AG04450 (cell line): ENCODE measurements at places on chromosomes 16 and 17.
A peak's percentile ranks its signal among the peaks of the same experiment; 100 is the strongest.

- peak; percentile 47 for DNase-seq
Observed at GRCh38 chr17:622356-622755, 92.3 kb downstream of the VPS53 start.

- no peak for DNase-seq
Observed at GRCh38 chr16:88893127-88893968, 26.9 kb upstream of the PABPN1L start.

GRCh38 chr16:67248401-67249177, at the start of gene SLC9A5:
SLC9A5 (plus strand) TSS chr16:67248979; CDS start chr16:67249015, 36 bp downstream.
- no peak for DNase-seq

DNA sequence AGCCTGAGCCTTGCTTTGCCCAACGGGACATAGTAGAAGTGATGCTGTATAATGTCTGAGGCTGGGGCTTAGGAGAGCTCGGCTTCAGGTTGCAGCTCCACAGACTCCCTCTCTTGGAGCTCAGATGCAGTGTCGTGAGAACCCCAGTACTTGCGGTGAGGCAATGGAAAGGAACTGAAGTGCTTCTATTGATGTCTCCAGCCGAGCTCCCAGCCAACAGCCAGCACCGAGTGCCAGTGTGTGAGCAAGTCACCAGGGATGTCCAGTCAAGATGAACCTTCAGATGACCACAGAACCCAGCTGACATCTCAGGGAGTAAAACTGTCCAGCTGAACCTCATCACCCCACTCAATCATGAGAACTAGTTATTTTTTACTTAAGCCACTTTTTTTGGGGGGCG, 268.1 kb downstream of the IRF8 start:
- DNase-seq = no peak

GRCh38 chr16:16798504-16798903, 419.6 kb downstream of the NPIPA7 start:
- no peak for DNase-seq

DNA sequence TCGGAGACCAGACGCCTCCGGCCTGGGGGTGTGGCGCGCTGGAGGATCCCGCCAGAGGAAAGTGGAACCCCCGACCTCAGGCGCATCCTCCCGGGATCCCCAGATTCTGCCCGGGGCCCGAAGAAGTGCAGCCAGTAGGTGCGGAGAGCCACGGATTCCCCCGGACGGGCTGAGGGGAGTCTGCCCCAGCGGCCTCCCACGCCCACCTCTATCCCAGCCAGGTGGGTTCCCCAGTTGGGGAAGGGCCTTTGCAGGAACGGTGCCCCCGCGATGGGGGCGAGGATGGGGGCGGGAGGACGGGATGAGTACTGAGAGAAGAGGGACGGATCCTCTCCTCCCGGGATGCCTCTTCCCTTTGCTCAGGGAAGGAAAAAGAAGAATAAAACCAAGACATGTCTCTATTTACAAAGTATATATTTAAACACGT, 5.1 kb downstream of the CBX8 start:
- DNase-seq = no peak

DNA sequence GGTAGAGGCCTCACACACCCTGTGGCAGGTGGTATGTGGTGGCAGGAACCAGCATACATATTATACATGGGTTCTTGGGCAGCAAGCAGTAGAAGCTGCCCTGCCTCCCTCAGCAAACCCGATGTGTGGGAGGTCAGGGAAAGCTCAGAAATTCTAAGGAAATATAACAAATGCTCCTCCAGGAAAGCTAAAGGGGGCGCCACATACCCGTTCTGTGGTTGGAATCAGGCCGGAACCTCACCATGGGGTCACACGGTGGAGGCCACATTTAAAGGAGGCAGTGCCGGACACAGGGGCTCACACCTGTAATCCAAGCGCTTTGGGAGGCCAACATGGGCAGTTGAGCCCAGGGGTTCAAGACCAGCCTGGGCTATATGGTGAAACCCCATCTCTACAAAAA, 12.4 kb upstream of the KATNB1 start:
- DNase-seq = no peak

DNA sequence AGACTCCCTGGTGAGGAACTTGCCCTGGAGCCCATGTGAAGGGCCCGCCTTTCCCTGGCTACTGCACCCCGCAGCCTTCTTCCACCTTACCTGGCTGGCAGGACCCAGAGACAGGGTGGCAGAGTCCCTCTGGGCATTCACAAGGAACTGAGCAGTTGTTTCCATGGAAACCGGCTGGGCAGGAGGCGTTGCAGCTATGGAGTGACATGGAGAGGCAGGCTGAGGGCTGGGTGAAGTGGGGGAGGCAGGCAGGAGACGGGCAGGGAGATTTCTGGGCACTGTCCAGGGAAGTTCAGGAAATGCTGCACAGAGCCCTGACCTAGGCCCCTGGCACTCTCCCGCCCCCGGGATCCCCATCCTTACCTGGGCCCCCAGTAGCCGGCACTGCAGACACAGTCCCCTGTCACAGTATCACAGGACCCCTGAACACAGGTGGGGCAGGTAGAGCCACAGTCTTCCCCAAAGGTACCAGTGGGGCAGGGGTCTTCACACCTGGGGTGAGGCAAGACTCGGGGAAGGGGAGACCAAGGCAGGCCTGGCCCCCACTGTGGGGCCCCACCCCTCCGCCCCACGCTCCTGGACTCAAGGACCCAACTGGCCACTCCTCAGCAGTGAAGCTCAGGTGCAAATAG, 5.9 kb downstream of the SCARF1 start:
- no peak for DNase-seq

GRCh38 chr17:28657756-28658155, 4.0 kb downstream of the SDF2 start:
- DNase-seq = no peak

- DNase-seq = peak; percentile 65
Observed at GRCh38 chr17:48908853-48909394, 717 bp downstream of the UBE2Z start.

GRCh38 chr17:21143695-21144094, 16.9 kb downstream of the DHRS7B start:
- no peak for DNase-seq

DNA sequence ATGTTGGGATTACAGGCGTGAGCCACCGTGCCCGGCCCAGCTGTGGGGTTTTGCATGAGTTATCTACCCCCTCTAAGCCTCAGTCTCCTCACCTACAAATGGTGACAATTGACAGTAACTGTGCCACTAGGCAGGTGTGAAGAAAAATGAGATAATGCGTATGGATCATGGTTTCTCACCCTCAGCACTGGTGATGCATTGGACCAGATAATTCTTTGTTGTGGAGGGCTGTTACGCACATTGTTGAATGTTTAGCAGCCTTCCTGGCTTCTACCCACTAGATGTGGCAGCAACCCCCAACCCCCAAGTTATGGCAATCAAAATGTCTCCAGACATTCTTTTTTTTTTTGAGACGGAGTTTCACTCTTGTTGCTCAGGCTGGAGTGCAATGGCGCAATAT, 9.0 kb upstream of the HAPSTR1 start:
- no peak for DNase-seq

DNA sequence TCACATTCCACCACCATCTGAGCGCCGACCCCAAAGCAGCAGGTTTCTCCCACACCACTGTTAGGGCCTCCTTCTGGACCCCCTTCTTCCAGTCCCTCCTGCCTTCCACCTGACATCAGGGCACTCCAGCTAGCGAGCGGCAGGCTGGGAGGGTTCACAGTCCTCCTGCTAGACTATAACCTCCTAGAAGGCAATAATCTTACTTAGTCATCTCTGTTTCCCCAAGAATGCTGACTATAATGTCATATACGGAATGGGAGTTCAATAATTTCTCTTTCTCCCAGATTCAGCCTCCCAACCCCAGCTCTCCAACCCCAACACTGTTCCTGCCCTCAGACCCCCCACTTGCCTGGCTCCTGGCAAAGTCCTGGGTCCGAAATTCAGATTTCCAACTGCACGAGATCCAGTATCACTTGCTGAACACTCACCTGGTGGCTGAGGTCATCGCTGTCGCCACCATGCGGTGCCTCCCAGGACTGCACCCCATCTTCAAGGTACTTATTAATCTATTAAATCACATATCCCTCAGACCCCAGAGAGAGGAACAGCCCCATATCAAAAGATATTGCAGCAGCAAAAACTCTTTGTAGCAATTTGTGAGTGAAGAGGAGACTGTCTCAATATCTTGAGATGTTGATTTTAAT, 5.6 kb downstream of the ALOX12 start:
- no peak for DNase-seq

GRCh38 chr16:58464047-58464915, 35.7 kb upstream of the NDRG4 start:
- no peak for DNase-seq

DNA sequence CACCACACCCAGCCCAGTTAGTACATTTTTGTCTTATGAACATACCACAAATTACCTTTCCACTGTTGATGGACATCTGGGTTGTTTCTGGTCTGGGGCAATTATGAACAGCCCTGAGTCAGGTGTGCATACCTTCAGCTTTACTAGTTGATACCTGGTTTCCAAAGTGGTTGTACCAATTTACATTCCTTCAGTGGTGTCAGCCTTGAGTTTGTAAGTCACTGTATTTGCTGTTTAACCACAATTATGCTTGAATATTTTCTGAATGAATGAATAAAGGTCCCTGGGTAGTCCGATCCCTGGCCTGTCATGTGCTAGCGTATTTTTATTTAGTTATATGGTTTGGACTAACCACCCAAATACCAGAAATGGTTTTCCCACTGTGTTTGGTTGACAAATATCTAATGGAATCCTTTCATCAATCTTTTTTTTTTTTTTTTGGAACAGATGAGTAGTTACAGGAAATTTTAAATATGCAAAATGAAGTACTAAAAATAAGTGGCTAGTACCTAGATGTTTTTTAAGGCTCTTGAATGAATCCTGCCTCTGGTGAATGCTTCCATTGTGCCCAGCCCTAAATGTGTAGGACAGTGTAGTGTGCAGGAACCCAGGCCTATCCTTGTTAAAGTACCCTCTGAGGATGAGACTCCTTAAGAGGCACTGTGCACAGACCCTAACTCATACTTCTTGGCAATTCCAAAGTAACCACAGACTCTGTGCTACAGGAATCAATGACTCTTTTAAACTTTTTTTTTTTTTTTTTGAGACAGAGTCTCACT, 3.7 kb downstream of the DUSP14 start:
- DNase-seq = peak; percentile 81

DNA sequence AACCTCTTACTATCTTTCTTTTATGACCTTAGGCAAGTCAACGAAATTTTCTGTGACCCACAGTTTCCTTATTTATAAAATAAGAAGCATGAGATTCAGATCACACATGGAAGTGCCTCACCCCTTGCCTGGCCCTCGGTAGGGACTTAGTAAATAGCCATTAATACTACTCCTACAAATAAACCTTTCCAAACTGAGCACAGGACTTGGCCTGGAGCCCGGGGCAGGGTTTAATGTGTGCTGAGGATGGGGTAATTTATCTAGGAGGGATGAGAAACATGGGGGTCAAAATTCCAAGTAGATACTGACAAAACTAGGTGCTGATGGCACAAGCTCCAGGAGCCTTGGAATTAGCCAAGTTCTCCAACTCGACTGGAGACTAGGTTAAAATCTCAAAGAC, 35.0 kb downstream of the PITPNC1 start:
- no peak for DNase-seq
